T-helper 2 cell (primary cell): ENCODE measurements at places on chromosomes 2 and 18.

DNA sequence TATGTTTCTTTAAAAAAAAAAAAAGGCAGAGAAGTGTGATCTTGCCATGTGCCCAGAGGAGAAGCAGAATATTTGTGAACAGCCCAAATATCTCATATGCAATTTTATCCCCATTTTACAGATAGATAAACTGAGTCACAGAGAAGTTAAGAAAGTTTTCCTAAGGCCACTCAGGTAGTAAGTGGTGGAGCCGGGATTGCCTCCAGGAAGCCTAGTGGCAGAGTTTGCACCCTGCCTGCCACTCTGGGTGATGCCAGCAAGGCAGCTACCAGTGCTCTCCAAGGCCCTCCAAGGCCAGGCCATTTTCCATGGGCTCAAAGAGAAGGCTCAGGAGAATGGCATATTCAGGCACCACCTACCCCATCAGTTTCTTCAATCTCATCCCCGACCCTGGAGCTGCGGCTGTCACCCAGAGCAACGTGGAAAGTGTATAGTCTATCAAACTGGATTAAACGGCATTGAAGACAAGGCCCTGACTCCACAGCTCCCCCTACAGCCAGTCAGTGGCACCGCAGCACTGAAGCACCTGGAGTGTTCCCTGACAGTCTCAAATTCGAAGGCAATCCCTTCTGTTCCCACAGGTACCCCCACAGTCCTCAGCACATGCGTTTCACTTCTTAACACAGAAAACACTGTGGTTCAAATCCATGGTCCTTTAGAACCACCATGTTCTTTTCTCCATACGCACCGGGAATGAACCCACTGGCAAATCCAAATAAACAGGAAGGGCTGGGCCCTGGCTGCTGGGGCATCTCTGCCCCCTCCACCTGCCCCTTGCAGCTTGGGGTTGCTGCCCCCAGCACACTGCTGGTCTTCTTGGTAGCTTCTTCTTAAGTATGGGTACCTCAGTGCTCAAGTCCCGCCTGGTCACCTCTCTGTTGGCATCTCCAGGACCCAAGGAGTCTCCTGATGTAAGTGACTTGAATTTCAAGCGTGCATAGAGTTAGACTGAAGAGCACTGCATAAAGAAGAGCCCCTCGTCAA lies 175.3 kb downstream of the INHBB start:
- DNase-seq, result no peak

DNA sequence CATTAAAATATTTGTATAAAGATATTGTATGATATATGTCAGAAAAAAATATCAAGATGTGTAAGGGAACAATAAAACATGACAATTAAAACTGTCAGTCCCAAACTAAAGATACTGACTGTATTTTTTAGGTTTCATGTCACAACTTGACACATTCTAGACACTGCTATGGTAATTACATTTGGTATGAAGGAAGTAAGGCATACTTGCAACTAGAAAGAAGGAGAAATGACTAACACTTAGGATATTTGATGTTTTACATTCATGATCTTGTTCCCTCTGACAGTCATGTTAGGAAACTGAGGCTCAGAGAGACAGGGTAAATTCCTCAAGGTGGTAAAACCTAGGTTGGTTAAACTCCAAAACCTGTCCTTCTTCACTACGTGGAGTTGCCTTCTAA lies 68.3 kb downstream of the TMEFF2 start:
- no peak for DNase-seq

- DNase-seq, result no peak
Observed at GRCh38 chr18:74876630-74877243, 279.1 kb downstream of the ZNF407 start.

DNA sequence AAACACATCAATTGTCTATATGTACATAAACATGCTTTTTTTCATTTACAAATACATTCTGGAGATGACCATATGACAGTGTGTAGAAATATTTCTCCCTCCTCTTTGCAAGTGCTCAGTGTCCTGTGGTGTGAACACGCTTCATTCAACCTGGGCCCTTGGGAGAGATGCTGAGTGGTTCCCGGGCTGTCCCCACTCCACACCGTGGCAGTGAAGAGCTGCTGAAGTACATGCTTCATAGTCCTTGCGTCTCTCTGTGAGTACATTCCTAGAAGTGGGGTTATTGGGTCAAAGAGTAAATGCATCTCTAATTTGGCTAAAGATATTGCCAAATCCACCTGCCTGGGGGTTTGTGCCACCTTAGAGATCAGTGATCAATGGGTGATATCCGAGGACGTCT lies 6.5 kb upstream of the GPR35 start:
- DNase-seq, result no peak

DNA sequence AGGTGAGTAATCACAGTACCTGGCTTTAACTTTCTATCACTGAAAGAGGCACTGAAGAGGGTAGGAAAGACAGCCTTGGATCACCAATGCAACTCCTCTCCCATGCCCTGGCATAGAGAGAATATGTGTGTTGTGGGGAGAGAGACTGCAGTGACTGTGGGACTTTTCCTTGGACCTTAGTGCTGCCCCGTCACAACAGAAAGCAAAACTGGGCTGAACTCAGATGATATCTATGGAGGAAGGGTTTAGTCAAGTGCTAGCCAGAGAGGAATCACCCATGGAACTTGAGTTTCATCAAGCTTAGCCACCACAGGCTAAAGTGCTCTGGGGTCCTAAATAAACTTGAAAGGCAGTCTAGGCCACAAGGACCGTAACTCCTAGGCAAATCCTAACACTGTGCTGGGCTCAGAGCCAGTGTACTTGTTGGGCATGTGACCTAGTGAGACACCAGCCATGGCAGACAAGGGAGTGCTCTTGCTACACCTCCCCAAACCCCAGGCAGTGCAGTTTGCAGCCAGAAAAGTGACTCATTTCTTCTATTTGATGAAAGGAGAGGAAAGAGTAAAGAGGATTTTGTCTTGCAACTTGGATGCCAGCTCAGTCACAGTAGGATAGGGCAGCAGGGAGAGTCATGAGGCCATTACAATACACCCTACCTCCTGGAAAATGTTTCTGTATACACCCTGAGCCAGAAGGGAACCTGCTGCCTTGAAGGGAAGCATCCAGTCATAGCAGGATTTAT lies 105.8 kb upstream of the SPOPL start:
- no peak for DNase-seq

- DNase-seq, result no peak
Observed at GRCh38 chr2:24875901-24876300, 44.1 kb downstream of the ADCY3 start.

DNA sequence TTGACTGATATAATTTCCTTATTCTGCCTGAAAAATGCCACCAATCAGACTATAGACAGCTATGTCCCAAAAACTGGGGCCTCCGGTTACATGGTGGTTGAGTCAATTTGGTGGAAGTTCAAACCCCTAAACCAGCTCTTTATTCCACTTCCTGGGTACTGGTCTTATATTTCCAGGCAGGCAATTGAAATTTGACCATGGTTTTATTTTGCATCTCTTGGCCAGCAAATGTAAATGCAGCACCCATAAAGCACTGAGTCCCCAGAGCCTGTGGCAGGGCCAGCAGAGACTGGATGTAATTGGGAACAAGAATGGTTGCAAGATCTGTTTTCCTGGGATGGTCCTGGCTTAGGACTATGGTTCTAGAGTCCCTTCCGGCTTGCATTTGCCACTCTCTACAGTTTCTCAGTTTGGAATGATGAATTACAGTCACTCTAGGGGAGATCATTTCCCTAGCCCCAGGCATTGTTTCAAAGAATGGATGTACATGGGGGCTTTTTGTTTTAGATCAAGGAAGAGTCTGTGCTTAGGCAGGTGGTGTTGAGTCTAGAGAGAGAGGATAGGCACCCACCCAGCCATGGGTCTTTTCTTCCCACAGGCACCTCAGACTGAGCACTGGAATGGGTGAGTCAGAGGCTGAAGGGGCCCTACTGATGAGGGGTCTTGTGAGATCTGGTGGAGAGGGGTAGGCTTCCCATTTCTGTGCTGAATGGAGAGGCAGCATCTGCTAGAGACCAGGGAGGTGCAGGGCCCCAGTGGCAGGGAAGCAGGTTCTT lies 108.4 kb upstream of the CDC42EP3 start:
- no peak for DNase-seq

DNA sequence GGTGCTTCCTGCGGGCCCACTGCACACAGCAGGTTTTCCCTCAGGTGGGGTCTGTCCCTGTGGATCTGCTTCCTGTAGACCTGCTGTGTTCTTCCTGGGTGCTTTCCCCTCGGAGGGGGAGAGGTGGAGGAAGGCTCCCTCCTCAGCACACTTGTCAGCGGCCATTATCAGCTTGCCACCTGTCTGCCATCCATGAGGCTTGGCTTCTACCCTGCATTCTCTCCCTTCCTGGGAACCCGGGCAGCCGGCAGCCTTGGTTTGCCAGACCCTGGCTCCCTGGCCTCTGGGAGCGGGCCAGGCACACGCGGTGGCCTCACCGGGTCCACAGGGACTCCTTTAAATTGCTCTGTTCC lies 58.5 kb downstream of the INPP5D start:
- DNase-seq, result no peak

DNA sequence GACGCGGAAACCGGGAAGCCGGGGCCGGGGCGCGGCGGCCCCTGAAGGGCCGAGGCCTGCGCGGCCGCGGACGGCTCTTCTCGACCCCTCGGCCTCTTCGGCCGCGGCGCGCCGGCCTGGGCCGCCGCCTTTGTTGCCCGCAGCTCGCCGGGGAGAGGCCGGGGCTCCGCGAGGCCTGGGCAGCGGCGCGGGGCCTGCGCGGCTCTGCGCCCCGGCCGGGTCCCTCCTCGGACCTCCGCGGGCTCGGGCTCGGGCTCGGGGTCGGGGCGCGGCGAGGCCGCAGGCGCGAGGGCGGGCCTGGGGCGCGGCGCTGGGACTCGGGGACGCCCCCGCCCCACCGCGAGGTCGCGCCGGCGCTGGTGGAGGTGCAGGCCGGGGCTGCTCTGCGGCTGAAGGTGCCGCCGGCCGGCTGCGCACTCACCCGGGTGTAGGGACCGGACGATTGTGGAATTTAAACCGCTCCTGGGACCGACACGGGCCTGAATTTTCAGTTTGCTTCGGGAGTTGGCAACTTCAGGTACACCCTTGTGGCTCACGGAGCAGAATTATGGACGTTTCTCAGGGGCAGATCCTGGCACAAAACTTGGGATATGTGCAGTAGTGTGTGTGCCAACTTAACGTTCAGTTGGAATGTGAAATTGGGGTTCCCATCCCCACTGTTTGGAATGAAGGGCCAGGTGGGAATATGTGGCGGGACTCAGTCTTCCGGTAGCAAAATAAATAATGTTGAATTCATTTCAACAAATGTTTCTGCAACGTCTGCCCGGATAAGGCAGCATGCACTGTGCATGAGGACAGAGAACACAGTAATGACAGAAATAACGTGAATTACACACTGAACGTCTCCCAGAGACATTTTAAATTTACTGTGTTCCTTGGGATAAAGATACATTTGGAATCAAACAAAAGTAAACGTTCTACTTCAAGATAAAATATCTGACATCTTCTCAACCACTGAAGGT lies 787 bp downstream of the SOCS6 start:
- no peak for DNase-seq

DNA sequence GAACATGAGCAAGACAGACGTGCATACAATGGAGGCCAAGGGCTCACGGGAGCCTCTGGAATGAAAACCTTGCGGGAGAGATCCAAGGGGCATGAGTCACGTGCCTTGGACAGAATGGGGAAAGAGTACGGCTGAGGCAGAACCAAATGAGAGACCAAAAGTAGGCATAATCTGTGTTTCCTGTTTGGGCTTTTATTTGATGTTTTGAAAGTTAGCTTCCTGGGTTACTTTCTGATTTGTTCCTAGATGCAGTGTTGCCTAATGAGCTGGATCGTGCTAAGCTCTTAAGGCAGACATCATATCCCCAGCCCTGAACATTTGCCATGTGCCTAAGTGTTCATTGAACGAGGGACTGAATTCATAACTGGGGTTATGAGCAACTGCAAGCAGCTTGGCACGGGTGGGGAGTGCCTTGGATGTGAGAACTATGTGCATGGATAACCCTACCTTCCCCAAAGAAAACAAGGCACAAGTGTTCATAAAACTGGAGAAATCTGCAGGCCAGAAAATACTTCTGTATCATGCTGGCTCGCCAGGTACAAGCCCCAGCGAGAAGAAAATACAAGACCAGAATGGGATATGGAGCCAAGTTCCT lies 60.3 kb upstream of the RPL31 start:
- no peak for DNase-seq

DNA sequence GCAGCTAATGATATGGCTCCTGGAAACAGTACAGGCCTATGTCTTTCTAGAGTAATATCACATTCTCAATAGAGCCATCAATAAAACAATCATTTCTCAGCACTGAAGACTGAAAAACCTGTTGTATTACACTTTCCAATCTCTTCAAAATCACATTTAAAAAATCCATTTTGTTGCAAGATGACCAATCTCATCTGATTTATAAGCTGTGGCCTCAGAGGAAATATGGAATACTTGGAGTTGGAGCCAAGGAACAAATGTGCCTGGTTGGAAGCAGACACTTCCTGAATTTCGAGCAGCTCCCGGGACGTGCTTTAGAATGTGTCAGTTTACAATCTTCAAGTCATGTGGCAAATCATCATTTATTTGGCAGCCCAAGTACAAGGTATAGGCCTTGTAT lies 114.5 kb downstream of the ADCYAP1 start:
- DNase-seq, result no peak

GRCh38 chr2:178277741-178278197 lies 83.5 kb downstream of the OSBPL6 start:
- DNase-seq, result no peak

GRCh38 chr2:216774180-216774579 lies 78.8 kb upstream of the IGFBP5 start:
- no peak for DNase-seq

DNA sequence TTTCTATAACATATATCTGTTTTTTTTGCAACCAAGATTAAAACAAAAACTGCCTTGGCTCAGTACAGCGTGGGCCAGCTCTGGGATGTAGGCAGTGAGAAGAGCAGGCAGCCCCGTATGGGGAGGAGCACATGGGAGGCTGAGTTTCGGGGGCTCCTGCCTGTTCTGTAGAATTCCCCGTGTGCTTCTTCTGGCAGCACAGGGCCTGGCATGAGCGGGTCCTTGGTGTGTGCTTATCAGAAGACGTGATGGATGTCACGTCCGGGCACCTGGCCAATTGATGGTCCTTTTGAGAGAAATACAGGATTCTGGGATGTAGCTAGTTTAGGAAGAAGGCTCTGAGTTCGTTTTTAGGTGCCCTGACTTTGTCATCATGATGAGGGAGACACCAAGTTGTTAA lies 16.2 kb downstream of the IMPA2 start:
- DNase-seq, result no peak

DNA sequence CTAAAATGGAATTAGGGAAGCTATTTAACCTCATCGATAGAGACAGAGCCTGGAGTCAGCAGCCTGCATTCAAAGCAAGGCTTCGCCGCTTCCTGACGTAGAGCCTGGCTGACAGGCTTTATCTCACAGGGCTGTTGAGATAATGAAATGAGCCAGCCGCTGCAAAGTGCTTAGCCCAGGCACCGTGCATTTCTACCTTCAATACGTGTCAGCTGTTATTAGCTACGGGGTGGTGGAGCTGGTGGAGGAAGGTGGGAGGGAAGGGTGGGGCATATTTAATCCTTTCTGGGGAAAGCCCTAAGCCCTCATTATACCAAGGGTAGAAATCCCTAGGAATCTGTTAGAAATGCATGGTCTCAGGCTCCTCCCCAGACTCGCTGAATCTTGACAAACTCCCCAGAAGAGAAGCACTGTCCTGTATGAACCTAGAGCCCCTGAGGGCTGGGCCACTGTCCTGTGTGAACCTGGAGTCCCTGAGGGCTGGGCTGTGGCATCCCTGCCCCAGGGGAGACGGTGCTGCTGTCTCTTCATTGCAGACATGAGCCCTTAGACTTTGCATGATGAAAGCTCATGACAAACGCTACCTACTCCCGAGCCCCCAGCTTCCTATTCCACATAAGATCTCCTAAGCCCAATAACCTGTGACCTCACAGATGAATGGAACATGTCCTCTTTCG lies 72.4 kb downstream of the ALPK2 start:
- DNase-seq, result no peak

GRCh38 chr2:19670303-19670702 lies 231.5 kb downstream of the TTC32 start:
- DNase-seq, result no peak
